ENCODE measurements at places on chromosomes 5 and 9.

DNA sequence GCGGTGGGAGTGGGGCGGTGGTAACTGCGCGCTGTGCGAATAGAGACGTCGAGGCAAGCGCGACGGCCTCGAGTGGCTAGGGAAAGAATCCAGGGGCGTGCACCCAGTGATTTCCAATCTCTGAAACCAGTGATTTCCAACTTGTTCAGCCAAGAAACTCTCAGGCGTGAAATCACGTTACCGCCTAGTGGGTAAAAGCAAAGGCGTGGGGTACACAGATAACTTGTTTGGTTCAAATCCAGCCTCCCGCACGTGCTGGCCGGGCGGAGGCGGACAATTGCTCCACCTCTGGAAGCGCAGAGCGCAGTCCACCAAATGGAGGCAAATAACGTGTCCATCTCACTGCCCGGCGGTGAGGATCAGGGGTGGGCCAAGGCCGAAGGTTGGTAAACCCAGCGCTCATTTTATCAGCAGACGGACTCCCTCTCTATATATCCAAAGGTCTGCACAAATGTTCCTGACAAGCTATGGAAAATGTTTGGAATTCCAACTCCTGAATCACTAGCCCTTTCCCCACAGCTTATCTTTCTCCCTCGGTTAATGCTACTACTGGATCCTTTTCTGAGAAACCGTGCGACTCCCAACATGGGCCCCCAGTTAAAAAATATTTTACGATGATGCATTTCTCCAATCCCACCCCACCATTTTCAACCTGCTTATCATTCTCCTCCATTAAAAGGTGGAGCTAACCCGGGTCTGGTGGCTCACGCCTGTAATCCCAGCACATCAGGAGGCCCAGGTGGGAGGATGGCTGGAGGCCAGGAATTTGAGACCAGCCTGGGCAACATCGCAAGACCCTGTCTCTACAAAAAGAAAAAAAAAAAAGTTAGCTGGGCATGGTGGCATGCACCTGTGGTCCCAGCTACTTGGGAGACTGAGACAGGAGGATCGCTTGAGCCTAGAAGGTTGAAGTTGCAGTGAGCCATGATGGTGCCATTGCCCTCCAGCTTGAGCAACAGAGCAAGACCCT, 950 bp upstream of the FNBP1 start:
- peak; percentile 30 for DNase-seq

- no peak for DNase-seq
Measured at GRCh38 chr5:146050086-146050485, 55.3 kb downstream of the PLAC8L1 start.

DNA sequence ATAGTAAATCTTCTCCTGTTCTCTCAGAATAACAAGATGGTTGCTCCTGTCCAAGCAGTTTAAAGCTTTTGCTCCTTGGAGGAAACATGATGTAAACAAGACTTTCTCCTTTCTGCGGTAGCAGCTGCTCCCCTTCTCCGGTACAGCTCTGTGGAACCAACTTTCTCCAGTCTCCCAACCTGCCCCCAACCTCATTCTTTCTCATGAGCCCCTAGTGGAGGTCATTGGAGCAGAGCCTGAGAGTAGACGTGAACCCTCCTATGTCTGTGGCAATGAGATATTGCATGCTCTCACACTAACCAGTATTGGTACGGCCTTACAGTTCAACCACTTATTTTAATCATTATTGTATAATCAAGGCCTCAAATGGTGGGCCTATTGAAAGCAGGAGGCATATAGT, 483.8 kb upstream of the CDH10 start:
- DNase-seq = no peak

DNA sequence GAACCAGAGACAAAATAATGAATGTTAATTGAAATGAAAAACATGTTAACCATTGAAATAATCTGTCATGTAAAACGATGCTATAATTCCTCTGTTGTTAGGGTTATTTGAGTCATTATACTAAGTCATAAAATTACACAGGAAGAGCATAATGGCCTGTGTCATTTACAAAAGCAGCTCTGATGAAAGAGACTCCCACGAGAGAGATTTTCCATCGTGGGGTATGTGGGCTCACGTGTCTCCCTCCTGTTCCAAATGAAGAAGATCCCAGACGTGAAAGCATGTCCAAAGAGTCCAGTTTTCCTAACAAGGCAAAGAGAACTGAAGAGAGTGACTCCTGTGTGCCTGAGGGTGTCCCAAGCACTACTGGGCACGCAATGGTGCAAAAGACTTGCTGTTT, 379.8 kb downstream of the SPOCK1 start:
- no peak for DNase-seq

GRCh38 chr5:169050146-169050571, 250.8 kb downstream of the SLIT3 start:
- DNase-seq = no peak

DNA sequence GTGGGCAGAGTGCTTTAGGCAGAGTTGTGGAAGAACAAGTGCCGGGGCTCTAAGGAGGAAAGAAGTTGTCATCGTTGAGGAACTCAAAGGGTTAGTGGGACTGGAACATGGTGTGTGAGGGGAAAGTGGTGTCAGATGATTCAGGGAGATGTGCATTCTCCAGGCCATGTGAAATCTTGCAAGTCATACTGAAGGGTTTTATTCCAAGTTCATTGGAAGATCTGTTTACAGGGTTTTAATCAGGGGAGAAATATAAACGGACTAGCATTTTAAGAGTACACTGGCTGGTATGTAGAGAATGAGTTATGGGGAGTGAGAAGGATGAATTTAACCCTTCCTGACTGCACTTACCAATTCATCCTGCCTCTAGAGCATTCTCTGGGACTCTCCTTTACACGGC, 49.3 kb downstream of the NR2F1 start:
- no peak for DNase-seq

DNA sequence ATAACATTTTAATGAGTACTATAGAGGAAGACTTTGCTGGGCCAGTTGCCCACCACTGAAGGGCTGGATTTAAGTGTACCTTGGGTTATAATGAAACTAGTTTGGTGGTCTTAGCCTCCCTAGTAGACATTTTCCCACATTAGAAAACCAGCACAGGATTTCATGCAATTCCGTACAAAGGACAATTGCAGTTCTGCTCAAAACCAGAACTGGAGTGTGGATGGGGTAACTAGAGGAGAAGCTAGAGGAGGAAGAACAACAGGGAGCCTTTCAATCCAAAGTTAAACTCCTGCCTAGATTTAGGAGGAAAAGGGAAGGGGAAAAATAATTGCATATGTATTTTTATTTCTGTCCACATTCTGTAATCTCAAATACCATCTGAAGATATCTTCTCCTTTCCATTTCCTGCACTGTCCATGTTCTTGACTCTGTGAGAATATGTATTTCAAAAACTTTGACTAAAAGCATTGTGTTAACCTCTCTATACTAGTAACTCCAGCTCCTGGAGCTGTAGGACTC, 97.5 kb upstream of the SSBP2 start:
- no peak for DNase-seq

GRCh38 chr9:136597141-136597885, 51.5 kb upstream of the NOTCH1 start:
- no peak for DNase-seq

- DNase-seq = no peak
Measured at GRCh38 chr9:126533926-126534310, 79.8 kb upstream of the LMX1B start.

DNA sequence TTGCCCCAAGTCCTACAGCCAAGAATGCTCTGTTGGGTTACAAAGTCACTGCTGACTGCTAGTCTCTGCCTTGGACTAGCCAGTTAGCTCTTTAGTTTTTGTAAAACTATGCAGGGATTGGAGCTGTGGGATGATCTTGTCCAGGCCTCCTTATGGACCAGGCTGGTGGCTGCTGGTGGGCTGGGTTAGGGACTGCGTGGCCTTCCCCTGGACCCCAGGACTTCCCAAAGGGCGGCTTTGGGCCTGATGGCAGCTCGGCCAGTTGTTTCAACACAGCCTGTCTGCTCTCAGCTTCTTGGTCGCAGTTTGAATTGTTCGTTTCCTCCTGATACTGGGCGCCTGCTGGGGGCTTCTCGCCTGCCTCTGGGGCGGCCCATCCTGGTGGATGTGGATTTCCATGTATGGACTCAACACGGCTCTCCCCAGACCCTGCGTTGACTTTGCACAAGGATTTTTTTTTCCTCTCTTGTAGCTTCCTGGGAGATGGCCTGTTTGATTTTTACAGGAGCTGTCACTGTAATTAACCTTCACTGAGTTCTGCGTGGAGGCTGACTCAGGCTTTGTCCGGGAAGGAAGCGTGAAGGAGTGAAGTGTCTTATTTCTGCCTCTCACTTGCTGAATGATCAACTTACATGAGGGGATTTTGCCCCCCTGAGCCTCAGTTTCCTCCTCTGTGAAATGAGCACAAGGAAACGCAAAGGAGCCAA, 91.9 kb upstream of the NEURL1B start:
- DNase-seq = peak; percentile 1

DNA sequence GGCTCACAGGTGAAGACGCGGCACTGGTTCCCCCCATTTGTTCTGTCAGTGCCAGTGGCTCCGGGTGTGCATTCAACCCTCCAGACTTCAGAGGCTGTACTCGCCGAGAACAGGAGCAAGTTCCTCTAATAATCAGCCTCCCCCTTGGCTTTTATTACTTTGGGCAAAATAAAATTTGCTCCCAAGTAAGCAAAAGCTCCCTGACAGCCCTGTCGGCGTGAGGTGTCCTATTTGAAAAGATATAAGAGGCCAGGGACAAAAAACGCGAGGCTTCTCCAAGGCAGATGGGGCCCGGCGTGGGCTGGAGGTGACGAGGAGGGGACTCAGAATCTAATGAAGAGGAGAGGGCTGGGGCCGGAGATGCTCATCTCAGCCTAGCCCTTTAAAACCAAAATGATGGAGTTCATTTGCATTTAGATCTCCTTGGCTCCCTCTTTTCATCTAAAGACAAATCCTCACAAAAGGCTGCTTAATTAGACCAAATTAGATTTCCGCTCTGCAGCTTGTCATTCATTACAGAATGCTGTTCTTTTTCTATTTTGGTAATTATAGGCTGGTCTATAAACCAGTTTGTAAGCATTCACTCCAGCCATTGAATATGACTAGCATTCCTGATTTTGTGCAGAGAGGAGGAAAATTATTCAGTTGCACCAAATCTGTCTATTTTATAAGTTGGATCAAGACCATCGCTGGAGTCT, 68.5 kb downstream of the CFAP77 start:
- DNase-seq = no peak

- DNase-seq = no peak
Measured at GRCh38 chr5:16727755-16728325, 111.0 kb upstream of the RETREG1 start.

DNA sequence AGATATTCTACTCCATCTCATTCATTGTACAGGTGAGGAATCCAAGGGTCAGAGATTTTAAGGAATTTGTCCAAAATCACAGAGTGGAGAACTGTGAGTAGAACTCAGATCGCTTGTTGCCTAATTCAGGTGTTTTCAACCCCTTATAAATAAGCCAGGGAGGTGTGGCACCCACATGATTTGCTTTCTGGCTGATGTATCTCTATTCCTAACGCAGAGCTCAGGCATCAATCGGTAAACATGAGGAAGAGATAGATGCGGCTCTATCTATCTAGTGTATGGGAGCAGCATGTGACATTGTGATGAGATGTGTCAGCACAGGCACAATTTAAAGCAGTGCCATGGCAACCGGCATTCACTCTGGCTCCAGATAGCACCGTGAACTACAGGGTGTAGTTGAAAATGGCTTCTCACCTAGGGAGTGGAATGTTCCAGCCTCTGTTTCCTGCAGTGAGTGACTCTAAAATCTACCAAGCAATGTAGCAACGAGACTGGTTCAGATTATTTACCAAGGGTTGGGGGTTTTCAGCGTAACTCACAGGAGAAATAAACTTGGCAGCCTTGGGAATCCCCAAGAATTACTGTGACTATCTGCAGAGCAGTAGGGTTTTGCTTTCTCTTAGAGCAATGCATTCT, 53.4 kb upstream of the SUB1 start:
- DNase-seq = no peak

DNA sequence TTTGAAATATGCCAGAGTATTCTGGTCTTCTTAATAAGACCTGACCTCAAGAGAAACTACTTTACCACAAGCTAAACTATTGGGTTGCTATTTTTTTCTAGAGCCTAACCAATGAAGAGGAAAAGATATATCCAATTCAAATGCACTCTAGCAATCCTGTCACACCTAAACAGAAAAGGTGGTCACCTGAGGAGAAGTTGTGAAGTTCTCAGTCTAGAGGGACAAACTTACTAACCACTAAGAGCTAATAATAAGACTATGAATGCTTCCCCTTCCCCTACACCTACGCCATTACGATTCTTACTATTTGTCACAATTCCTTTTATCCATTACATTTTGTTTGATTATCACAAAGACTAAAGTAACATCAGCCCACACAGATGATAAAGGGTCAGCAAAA, 29.7 kb downstream of the RLN2 start:
- DNase-seq = no peak

Data from omental fat pad (tissue), 4 donors.